ENCODE measurements at places on chromosomes 13 and 19.

GRCh38 chr19:30552593-30552992 lies 180.4 kb downstream of the ZNF536 start:
- no peak for DNase-seq

DNA sequence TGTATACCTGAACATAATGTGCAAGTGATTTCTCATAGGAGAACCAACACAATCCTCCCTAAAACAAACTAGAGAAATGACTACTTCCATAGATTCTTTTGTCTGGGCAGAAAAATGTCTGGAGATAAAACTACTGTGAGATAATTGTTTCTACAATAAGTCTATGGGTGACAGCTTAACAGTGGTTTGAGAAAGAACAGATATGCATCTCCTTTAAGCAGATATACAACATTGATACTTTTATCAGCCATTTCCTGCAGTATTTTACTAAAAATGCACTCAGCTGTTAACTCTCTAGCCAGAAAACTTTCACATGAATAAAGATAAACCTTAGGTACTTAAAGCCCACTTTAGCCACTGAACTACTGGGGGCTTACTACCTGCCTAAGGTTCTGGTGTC lies 1132.4 kb downstream of the EFNB2 start:
- DNase-seq = no peak

GRCh38 chr13:24183741-24184182 lies 23.2 kb downstream of the SPATA13 start:
- no peak for DNase-seq

GRCh38 chr13:106100171-106100919 lies 435.1 kb downstream of the EFNB2 start:
- no peak for DNase-seq

DNA sequence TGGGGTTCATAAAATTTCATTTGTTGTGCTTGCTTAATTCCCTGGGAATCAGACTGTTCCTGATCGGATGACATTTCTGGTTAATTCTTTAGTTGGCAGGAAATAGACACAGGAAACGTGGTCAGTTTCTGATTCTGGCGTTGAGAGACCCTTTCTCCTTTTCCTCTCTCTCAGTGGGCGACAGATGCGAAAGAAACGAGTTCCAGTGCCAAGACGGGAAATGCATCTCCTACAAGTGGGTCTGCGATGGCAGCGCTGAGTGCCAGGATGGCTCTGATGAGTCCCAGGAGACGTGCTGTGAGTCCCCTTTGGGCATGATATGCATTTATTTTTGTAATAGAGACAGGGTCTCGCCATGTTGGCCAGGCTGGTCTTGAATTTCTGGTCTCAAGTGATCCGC lies 10.8 kb downstream of the LDLR start:
- DNase-seq = no peak

DNA sequence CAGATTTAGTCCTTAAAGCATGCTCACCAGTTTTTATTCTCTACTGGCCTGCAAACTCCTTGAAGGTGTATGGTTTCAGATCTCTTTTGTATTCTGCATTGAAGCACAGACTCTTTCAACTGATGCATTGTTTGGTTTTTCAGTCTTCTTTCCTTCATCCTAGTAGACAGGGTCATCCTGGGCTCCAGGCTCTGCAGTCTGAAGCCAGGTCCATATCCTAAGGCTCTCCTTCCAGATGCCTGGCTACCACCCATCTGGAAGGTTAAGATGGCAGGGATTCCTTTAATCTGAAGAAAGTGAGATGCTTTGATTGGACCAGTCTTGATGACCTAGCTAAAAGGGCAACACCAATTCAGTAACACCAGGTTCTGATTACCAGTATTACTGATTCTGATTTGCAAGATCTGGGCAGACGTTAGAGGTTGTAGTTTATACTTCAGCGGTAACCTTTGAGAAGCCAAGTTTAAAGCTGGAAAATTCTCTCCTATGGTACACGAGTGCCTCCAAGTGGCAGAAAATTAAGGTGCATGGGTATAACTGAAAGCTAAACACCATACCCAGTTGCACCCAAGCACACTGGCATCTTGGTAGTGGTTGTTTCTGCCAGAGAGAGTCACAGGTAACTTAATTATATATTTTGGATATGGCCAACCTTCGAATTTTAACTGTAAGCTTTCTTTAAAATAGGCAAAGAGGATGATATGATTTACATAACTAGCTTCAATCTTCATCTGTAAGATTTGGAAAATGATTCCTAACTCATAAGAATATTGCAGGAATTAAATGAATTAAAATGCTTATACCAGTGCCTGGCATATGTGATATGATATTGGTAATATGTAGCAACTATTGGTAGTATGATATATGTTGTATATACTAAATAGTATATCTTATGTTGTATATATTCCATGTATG lies 1651.9 kb upstream of the MIR17HG start:
- no peak for DNase-seq

DNA sequence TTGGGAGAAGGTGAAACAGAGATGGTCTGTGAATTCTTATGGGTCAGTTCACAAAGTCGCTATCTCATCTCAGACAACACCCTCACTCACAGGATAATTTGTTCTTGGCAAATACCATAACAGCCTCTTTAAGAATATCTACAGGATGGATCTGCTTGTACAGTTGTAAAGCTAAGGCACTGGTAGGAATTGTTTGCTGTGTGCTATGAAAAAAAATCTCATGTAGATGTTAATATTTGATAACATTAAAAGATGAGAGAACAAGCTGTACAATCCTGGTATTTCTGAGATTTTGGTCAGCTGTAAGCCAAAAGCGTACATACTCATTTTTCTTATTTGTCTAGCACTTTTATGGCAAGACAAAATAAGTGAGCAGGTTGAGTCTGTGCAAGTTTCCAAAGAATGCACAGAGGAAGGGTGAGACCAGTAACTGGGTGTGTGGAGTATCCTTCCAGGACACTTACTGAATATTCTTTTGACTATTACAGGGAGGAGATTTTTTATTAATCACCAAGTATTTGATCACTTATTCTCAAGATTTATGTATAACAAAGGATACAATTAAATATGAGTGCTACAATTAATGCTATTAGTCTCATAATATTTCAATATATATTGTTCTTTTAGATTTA lies 814.5 kb upstream of the MIR17HG start:
- DNase-seq = no peak

- no peak for DNase-seq
These were observed 155.6 kb downstream of the POSTN start for GRCh38 chr13:37442996-37443395.

DNA sequence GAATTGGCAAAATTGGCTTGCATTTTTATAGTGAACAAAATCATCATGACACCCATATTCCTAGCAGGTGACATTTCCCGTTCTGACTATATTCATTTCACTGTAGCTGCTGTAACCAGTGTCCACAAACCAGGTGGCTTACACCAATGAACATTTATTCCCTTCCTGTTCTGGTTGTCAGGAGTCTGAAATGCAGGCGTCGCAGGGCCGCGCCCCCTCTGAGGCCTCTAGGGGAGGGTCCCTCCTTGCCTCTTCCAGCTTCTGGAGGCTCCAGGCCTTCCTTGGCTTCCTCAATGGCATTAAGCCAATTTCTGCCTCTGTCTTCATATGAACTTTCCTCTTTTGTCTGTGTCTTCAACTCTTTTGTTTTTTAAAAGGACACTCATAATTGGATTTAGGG lies 6.5 kb upstream of the RLN3 start:
- no peak for DNase-seq

- DNase-seq = no peak
These were observed 290.7 kb downstream of the SPRY2 start for GRCh38 chr13:80050252-80050651.

DNA sequence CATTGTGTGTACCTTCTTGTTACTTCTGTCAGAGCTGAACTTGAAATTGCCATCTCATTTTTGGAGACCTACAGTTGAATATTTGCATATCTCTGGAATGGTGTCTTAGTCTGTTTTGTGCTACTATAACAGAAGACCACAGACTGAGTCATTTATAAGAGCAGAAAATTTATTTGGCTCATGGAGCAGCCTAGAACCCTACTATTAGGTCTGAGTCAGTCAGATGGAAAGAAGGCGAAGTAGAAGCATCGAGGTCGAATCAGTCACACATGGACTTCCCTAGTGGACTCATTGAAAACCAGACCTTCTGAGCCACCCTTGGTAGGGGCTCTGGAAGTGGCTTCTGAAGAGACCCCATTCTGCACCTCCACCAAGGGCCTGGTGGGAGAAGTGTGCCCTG lies 33.9 kb upstream of the TPT1 start:
- DNase-seq = no peak

DNA sequence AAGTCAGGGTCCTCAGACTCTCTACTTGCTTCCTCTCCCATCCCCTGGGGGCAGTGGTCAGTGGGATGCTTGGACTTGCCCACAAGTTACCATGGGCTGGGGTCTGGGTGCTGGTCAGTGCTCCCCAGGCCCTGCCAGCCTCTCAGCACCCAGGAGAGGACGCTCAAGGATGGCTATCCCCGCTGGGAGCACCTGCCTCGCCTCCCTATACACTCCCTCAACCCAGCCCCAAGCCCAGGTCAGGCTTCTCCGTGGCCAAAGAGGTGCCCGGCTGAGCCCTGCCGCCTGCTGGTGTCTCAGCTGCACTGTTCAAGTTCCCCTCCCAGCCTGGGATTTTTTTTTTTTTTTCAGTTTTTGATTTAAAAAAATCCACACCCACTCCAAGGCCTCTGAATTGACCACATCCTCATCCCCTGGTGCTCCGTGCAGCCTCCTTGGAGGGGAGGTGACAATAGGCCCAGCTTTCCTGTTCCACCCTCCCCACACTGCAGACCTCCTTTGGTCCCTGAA lies 10.8 kb downstream of the F2RL3 start:
- DNase-seq = no peak

- DNase-seq = peak; percentile 68
These were observed 8.6 kb downstream of the C19orf81 start for GRCh38 chr19:50657712-50658440.

DNA sequence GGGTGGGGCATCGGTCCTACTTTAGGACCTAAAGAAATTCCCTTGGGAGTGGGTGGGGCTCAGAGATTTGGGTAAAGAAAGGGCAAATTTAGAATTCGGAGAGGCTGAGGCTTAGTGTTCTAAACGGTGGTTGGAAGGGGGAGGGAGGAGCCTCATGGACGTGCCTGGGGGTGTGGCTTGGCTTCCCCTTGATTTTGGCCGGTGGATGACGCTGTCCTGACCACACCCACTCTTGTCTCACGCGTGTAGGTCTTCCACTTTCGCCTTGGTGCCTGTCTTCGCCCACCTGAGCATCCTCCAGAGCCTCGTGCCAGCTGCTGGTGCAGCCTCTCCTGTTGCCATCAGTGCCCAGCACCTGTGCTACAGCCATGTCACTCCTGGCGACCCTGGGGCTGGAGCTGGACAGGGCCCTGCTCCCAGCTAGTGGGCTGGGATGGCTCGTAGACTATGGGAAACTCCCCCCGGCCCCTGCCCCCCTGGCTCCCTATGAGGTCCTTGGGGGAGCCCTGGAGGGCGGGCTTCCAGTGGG lies 1.2 kb upstream of the NUP62 start:
- DNase-seq = no peak

DNA sequence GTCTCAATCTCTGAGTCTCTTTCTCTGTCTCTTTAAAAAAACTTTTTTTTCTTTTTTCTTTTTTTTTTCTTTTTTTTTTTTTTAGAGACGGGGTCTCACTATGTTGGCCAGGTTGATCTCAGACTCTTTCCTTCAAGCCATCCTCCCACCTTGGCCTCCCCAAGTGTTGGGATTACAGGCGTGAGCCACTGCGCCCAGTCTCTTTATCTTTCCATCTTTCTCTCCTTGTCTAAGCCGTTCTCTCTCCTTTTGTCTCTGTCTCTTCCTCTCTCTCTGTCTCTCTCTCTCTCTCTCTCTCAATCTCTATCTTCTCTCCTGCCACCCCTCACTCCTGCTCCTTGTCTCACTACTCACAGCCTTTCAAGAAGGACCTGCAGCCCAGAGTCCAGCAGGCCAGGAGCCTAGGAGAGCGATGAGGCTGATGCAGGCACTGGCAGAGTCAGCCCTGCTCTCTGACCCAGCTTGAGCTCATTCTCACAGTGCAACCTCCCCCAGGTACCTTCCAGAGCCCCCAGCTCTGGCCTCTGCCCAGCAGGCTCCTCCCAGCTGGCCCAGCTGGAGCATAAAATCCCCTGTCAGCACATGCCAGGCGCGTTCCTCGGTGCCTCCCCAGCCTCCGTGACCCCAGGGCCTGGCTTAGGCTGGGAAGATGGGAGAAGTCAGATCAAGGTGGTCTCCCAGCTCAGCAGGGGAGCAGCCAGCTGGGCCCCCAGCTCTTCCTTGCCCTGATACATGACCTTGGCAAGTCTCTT lies at the start of gene NPHS1:
Gene NPHS1 (minus strand): TSS at position 476 of the 752 bp plus-strand sequence. CDS start 667 bp downstream, outside the sequence.
- DNase-seq = no peak

DNA sequence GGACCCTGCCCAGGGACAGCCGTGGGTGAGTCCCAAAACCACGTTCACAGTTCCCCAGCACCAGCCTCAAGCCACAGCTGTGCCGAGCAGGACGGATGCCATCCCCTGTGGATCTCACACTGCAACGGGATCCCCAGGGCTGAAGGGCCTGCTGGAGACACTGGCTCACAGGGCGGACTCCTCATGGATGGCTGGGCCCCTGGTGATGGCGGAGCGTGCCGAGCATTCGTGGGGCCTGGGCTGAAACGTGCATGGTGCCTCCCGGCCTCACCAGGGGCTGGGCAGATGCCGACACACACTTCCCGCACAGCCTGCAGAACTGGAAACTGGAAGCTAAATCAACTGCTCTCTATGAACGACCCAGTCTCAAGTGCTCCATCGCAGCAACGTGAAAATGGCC lies 9.6 kb downstream of the RNF126 start:
- DNase-seq = no peak

GRCh38 chr13:75432045-75432444 lies 49.9 kb downstream of the TBC1D4 start:
- DNase-seq = no peak

GRCh38 chr19:49559928-49560327 lies 20.4 kb downstream of the NOSIP start:
- no peak for DNase-seq

DNA sequence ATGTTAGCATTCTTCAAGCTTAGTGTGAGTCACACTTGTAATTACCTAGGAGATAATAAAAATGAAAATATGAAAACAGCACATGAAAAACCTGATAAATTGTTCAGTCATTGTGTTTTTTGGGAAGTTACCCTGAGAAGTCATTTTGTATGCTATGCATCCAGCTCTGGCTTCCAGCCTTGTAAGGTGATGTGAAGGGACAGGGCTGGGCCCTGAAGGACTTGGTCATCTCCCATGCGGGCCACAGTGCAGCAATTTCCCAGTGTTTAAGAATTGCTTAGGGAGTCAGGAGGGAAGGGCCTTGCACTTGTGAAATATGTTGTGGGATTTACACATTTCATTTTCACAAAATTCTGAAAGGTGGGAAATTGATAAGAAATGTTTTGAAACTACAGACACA lies 41.3 kb downstream of the ARHGEF7 start:
- DNase-seq = no peak
